ENCODE measurements at places on chromosomes 3 and 15.
A peak's percentile ranks its signal among the peaks of the same experiment; 100 is the strongest.

GRCh38 chr15:75732809-75733451 is 20.3 kb upstream of the CSPG4 start:
- peak; percentile 17 for DNase-seq

DNA sequence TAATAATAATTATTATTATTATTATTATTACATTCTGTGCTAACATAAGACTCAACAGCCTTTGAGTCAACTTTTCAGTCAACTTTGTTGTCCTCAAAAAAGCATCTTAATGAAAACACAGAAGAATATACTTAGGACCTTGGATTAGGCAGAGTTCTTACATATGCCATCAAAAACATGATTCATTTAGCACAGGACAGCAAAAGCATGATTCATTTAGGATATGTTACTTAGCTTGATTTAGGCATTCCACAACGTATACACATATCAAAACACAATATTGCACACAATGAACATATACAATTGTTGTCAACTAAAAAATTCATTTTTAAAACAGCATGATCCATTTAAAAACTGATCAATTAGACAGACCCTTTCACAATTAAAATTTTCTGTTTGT is 213.0 kb downstream of the FMN1 start:
- DNase-seq, result no peak

DNA sequence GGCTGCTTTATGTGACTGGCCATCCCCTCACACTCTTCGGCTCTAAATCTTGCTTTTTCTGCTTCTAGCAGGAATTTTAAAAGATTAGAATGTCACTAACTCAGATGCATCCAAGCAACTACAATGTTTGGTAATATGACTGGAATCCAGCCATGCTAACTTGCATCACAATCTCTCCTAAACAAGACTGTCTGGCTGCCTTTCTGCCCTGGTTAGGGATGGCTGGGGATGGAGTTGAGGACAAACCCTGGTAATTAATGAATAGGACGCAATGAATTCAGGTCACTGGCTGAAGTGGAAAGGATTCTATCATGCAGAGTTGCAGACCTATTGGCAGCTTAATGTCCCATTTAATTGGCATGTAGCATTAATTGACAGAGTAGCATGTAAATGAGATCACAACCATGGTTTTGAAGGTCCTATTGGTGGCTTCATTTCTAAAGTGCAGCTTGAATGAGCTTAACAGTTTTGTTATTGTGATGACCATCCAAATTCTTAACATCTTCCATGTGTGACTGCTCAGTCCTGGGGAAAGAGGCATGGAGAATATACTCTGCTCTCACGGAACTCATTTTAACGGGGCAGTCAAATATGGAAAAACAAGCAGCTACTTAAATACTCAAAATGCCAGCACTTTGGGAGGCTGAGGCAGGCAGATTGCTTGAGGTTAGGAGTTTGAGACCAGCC is 21.7 kb downstream of the NMNAT3 start:
- DNase-seq, result no peak

GRCh38 chr3:27094721-27095120 is 274.5 kb downstream of the NEK10 start:
- no peak for DNase-seq

- no peak for DNase-seq
Measured at GRCh38 chr3:114005481-114005880, 50.8 kb downstream of the CCDC191 start.
